ENCODE measurements at places on chromosomes 2 and 18. TPM values are rescaled to one million over a fixed set of nuclear protein-coding genes. Genes with fewer than 3 reads are reported as not detected.

GRCh38 chr2:234374736-234375135 is 122.1 kb downstream of the ARL4C start:
- DNase-seq, result no peak

- DNase-seq, result no peak
Measured at GRCh38 chr18:64692826-64693225, 543.9 kb upstream of the LINC00305 start.

GRCh38 chr2:101047075-101047766 is 45.1 kb downstream of the RPL31 start:
- no peak for DNase-seq

IL36B gene
- total RNA-seq, result not detected

- no peak for DNase-seq
Measured at GRCh38 chr18:69858897-69859296, 88.8 kb downstream of the CD226 start.

HOXD9 gene
- total RNA-seq, result 1.9 TPM

DNA sequence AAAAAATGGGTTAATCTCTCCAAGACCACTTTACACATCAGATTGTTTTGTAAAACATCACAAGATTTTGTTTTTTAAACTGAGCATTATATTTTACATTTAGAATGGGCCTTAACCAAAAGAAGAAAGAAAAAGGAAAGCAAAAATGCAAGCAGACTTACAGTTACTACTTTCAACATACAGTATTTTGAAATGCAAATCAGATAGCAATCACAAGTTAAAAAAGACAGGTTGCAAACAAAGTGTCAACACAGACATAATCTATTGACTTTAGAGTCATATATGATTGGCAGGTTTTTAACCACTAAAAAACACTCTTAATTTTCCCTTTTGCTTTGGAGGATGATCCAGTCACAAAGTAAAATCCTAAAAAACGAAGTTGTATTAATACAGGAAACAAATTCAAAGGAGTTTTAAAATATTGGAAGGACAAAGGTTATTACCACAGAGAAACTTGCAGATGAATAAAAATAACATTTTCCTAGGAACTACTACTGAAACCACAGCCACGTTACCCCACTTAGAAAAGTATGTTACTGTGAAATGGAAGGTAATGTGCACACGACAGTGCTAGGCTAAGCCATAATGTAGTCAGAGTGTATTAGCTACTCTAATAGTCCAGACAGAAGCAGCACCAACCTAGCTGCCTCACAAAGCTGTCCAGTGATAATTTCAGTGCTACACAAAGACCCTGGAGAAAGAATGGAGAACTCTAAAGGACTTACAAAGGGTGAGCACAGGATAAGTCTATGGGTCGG is 22.9 kb downstream of the DARS1 start:
- no peak for DNase-seq

- peak; percentile 77 for DNase-seq
Measured at GRCh38 chr2:53403792-53404413, 363.7 kb upstream of the CHAC2 start.

DNA sequence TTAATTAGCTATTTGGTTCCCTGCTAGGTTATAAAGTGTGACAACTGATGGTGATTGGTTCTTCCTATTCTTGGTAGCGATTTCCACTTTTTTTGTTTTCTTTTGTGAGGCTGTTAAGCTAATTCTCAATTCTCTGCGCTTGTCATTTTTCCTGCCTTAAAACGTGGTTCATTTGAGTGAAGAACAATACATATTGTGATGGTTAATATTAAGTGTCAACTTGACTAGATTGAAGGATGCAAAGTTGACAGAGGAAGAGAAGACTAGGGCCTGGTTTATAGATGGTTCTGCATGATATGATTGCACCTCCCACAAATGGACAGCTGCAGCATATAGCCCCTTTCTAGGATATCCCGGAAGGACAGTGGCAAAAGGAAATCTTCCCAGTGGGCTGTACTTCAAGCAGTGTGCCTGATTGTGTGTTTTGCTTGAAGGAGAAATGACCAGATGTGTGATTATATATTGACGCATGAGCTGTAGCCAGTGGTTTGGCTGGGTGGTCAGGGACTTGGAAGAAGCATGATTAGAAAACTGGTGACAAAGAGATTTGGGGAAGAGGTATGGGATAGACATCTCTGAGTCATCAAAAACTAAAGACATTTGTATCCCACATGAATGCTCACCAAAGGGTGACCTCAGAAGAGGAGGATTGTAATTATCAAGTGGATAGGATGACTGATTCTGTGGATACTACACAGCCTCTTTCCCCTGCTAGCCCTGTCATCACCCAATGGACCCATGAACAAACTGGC is 39.4 kb upstream of the ZNF804A start:
- DNase-seq, result no peak

GRCh38 chr2:38154395-38154794 is 78.4 kb upstream of the CYP1B1 start:
- DNase-seq, result no peak

IL36G gene
- total RNA-seq, result not detected

- no peak for DNase-seq
Measured at GRCh38 chr2:168471163-168471475, 15.0 kb downstream of the CERS6 start.

- DNase-seq, result no peak
Measured at GRCh38 chr2:65765376-65765775, 333.0 kb upstream of the SPRED2 start.

COL4A4 gene
- 0.03 TPM for total RNA-seq

DNA sequence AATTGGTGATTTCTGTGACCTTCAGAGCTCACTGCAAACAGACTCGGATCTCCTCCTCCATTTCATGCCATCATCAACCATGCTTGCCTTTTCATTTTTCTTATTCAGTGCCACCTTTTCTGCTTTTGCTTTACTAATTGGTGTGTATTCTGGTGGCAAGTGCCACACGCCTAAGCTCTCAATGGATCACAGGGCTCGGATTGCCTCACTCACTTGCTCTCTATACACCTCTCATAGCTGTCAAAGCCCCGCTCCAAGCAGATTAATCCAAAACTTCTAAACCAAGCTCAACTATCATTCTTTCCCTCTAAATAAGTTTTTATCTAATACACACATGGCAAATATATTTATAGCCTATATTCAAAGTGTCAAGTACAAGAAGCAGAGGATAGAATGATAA is 86.4 kb downstream of the PLEKHM3 start:
- DNase-seq, result no peak

IL36A gene
- not detected for total RNA-seq

DNA sequence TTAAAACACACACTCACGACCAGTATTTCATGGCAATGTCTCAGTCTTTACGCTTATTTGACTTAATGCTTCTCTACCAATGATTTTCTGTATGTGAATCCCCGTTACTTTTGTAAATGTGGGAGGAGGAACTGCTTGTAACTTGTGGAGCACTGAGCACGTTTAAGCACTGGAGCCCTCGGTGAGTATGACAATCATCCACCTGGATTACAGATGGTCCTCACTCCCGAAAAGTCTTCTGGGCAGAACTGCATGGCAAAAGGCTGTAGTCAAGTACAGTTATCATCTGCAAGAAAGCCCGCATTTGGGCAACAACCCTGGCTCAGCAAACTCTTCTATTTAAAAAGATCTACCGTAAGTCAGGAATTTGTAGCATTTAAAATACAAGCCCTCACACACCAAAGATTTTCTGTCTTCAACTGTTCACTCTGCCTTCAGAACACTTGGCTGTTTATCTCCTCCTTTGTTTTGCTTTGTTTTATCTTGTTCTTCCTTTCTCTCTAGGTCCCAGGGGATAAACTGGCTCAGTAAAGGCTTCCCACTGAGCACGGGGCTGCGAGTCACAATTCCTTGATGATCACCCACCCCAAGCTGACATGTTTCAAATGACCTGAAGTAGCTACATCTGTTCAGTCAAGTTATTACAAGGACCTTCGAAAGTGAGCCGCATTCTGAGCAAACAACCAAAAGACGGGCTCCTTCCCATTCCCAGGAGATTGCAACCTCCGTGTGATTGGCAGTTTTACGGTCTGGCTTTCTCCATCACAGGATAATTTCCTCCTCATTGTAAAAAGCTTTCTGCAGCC is 102.2 kb downstream of the DLGAP1 start:
- DNase-seq, result no peak

- DNase-seq, result peak; percentile 77
Measured at GRCh38 chr2:237025090-237025865, 60.4 kb upstream of the COPS8 start.

DNA sequence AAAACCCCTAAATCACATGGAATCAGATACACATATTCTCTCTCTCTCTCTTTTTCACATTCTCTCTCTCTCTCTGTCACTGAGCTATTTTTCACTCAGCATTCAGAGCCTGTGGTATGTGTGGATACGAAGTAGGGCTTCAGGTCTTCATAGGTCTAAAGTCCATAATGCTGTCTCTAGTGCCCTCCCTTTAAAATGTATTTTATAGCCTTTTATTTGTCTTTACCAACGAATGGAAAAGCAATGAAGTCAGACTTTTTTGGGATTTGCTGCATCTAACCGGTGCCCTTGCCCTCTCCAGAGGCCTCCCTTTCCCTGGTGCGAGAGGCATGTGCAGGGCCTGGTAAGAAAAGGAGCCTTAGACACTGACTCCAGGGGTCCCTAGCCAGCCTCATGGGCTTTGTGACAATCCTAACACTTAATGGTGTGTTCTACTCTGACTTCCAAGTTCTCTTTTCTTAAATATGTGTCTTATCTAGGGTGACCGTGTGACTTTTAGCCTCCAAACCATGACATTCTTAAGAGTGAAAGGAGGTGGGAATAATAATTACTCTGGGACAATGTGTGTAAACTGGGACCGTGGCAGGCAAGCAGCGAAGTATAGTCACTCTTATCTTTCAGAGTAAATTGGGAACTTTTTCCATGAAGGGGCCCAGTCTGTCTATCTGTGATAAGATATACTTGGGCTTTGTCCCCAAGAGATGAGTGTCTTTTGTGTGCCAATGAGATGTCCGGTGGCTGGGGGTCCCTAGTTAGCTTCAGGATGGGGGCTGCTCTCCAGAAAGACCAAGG is 101.1 kb downstream of the B3GNT2 start:
- DNase-seq, result no peak

MOCOS gene
- total RNA-seq, result 1.9 TPM

GRCh38 chr18:76380127-76380729 is 114.8 kb downstream of the ZNF516 start:
- no peak for DNase-seq

NGEF gene
- total RNA-seq, result 0.20 TPM

DNA sequence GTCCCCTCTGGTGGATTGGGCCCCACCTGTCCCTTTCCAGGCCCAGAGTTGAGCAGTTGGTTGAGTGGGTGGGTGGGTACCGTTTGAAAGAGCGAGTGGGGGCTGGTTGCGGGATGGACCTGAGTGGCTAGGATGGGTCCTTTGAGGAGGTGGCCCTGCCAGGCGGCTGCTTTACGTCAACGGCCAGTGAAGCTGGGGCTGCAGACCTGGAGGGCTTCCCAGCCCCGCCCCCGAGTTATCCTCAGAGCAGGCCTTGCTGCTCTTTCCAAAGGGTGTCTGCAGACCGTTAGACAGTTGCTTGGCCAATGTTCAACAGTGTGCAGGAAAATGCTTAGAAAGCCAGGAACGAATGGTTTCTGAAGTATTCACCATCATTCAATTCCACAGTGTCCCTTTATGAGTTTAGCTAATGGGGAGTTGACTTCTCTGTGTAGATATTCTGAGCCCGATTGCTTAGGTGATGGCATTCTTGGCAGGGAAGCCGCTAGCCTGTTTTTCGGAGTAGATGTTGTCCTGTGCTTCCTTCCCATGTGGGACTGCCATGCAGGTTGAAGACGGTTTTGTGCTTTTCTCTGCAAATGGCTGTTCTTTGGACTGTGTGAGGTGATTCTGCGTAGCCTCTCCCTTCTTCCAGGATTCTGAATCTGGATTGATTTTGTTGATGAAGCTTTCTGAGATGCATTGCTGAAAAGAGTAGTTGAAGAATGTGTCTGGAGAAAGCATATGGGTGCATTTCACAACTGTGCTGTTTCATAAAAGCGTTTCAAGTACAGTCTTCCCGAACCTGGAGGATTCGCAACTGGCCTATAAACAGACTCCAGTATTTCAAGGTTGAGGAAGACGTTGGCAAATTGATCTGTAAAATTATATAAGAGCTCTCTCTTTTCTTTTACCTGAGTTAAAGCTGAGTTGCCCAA is 45.8 kb downstream of the LDLRAD4 start:
- no peak for DNase-seq

CDK15 gene
- 48.1 TPM for total RNA-seq
